Ecto neural progenitor cell (in vitro differentiated cells): ENCODE measurements at places on chromosomes 7 and 10.
A peak's percentile ranks its signal among the peaks of the same experiment; 100 is the strongest.

DNA sequence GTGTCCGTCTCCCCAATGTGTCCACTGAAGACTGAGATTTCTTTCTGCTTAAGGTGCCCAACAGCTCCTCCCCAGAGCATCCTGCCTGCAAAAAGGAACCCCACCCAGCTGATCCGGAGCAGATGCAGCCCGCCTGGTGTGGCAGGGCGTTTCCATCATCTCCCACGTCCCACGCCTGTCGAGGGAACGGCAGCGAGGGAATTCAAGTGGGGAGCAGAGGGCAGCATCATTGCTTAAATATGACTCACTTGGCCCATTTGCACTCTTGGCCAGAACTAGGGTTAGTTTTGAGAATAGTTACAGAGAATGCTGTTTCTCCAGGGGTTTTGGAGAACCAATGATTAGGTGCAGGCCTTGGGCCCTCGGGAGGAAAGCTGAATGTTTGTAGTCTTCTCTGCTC, 20.8 kb downstream of the VWA2 start:
- DNase-seq = no peak

DNA sequence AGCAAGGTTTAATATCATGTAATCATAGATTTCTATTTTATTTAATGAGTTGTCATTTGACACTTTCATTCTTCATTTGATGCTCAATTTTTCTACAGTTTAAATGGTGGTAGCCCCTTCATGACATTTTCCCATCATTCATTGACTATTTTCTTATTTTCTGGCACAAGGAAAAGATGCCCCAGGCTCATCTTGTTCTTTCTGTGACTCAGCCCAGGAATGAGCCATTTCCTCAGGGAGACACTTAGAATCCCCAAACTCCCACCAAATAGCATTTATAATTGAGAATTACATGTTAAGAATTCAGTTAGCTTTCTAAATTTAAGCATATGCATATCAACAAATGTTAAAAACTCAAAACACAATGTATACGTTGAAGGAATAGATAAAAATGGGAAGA, 222.3 kb downstream of the KIF20B start:
- no peak for DNase-seq

- peak; percentile 61 for DNase-seq
Observed at GRCh38 chr7:42014625-42015618, 222.1 kb downstream of the GLI3 start.

DNA sequence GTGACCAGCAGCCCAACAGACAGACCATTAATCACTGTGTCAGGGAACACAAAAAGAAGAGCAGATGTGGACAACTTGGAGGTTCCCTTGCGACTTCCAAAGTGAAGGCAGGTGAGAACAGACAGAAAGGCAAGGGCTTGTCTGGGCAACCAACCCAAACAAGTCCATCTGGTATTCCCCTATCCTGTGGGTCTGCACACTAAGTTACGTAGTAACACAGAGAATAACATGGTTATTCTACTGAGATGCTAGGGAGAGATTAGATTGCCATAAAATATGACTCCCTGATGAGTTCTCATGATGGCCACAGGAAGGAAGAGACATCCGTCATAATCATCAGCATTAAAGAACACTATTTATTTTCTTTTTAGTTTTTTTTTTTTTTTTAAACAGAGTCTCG, 252.2 kb downstream of the CALN1 start:
- DNase-seq = no peak

- no peak for DNase-seq
Observed at GRCh38 chr7:106858618-106859532, 6.2 kb upstream of the PIK3CG start.

- no peak for DNase-seq
Observed at GRCh38 chr7:148915211-148915610, 31.1 kb upstream of the EZH2 start.

GRCh38 chr10:21135023-21135931, 238.2 kb upstream of the NEBL start:
- no peak for DNase-seq

DNA sequence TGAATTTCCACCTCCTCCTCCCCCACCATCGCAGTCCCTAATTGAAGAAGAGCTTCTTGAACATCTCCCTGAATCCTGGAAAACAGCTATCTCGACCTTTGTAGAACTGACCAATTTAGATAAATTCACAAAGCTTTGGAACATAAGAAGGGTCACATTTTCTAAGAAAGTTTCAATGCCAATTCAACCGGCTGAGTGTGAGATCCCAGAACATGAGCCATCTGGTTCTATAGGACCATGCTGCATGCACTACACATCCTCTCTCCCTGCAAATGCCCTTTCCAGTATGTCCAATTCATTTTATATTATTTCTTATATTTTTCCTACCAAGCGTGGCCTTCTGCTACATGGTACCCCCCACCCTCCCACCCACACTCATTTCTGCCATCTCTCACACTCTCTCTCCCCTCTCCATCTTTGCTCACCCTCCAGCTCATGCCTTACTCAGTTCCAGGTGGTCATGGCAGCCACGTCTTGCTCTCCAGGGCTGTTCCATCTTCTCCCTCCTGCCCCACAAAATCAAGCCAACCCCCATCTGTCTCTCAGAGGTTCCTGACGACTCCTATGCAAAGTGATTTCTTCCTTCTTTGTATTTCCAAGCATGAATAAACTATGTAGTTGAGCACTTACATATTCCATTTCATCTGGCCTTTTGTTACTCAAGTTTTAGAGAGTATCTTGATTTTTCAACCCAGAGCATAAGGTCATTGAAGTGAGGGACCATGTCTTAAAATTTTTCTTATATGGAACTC, 19.3 kb downstream of the FRMD4A start:
- DNase-seq = no peak
